ENCODE measurements at places on chromosomes 13 and 19. TPM values are rescaled to one million over a fixed set of nuclear protein-coding genes. Genes with fewer than 3 reads are reported as not detected.

The NANOS3 gene
- total RNA-seq: 1.6 TPM

The KANK3 gene
- total RNA-seq: 0.98 TPM

GRCh38 chr19:22935151-22935550, 67.8 kb downstream of the ZNF728 start:
- no peak for DNase-seq

GRCh38 chr13:51874651-51875050, 12.9 kb downstream of the CCDC70 start:
- no peak for DNase-seq

The DLEU7 gene
- not detected for total RNA-seq
